SK-N-SH (cell line): ENCODE measurements at places on chromosomes 4 and X.

DNA sequence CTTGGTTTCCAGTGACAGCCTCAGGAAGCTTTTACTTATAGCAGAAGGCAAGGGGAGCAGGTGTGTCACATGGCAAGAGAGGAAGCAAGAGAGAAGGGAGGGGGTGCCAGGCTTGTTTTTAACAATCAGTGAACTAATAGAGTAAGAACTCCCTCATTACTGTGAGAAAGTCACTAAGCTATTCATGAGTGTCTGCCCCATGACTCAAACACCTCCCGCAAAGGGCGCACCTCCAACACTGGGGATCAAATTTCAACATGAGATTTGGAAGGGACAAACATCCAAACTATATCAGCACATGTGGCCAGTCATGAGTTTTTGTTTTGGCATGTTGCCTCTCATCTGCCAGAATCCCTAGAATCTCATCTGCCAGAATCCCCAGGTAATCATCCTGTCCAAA is 183.5 kb upstream of the C1QTNF7 start:
- no peak for DNase-seq

GRCh38 chr4:102454268-102454667 is 46.9 kb upstream of the NFKB1 start:
- no peak for DNase-seq

DNA sequence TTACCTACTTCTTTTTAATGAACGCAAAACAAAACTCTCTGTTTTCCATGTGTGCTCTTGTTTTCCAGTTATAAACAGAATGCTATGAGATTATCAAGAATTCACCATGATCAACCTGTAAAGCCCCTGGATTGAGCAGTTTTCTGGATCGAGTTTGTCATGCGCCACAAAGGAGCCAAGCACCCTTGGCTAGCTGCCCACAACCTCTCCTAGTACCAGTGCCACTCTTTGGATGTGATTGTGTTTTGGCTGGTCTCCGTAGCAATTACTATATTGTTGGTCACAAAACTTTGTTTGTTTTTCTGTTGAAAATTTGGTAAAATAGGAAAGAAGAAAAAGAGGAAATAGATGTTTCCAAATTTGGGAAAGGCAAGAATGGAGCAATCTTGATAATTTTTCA is 51.1 kb downstream of the UGT2B7 start:
- no peak for DNase-seq

DNA sequence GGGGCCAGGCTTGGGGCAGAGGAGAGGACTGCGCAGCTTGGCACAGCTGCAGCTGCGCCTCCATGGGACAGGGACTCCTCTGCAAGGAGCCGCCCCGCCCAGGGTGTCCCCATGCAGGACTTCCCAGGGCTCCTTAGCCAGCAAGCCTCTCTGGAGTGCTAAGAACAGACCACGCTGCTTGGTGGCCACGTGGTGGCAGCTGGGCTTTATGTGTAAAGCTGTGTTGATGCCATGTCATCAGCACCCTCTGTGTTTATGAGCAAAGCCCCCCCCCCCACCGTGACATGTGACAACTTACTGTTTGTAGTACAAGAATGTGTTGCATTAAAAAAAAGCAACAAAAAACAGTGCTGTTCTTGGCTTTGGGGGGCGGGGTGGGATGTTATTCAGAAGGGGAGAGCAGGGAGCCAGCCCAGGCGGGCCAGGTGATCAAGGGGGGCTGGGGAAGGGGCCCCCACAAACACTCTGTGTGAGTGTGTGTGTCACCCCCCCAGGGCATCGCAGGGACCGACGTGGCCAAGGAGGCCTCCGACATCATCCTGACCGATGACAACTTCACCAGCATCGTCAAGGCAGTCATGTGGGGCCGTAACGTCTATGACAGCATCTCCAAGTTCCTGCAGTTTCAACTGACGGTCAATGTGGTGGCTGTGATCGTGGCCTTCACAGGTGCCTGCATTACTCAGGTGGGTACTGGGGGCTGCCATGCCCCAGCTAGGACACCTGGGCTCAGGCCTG is 40.3 kb downstream of the ATP2B3 start:
- DNase-seq: no peak

- DNase-seq: peak; percentile 79
Observed at GRCh38 chr4:2843941-2844584, 419 bp downstream of the ADD1 start.

- no peak for DNase-seq
Observed at GRCh38 chr4:146132445-146132844, 43.1 kb upstream of the LSM6 start.

DNA sequence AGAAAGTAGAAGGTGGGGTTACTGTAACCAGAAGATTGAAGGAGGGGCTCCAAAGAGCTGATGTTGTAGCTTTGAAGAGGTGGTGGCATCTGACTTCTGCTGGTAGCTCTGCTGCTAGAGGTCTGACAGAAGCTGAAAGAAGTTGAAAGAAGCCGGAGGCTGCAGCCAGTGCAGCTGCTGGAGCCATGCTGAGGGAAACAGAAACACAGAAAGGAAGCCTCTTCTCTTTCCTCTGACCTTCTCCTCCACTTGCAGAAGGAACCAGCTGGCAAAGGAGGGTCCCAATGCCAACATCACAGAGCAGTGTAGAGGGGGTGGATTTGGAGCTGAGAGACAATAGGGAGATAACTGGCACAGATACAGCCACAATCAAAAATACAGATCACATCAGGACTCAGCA is 89.3 kb upstream of the HHIP start:
- DNase-seq: no peak

- no peak for DNase-seq
Observed at GRCh38 chrX:35444671-35445355, 353.3 kb upstream of the MAGEB16 start.

DNA sequence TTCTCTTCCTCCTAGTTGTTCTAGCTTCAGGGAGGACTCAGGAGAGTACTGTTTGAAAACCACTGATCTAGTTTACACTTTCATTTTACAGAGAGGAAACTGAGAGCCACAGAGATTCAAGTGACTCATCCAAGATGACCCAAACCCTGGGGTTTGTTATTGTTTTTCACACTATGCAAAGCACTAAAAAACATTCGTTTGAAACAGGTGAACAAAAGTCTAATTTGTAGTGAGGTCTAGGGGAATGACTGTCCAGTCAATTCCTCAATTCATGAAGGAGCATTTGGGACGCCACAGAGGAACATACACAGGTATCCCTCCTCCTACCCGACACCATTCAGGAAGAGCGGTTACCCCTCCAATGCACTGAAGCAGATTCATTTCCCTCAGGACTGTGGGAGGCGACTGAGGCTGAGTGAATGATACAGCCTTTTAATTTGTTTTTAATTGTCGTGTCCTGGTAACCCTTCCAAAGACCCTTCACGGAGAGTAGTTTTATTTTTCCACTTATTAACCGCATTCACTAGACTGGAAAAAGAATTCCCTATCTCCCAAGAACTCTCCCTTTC is 30.3 kb downstream of the TLR10 start:
- no peak for DNase-seq

DNA sequence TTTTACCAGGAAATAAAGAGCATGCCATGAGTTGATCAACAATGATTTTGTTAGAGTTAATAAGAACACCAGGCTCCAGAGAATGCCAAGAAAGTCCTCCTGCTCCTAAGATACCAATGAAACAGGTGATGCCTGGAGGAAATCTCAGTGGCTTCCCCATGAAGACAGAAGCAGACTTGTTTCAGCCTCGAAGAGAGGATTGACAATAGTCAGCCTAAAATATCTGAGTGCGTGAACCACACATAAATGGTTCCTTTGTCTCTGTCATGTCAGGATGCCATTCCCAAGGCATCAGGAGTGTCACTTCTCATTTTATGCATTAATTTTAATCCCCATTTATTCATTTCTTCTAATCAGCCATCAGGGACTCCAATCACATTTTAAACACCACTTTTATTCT is 69.6 kb downstream of the PHOX2B start:
- DNase-seq: no peak

DNA sequence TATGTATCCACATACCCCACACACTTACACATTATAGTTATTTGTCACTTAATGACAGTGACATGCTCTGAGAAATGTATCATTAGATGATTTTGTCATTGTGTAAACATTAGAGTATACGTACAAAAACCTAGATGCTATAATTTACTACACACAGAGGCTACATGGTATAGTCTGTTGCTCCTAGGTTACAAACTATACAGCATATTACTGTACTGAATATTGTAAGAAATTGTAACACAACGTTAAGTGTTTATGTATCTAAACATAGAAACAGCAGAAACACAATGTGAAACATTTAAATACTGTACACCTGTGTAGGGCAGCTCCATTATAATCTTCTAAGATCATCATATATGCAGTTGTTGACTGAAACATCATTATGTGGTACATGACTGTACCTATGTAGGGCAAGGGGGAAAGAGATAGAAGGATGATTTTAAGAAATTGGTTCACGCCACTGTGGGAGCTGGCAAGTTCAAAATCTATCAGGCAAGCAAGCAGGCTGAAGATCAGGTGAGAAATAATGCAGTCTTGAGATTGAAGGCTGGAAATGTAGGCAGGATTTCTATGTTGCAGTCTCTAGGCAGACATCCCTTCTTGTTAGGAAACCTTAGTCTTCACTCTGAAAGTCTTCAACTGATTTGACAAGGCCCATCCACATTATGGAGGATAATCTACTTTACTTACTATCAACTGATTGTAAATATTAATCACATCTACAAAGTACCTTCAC is 78.0 kb upstream of the CPEB2 start:
- DNase-seq: no peak

DNA sequence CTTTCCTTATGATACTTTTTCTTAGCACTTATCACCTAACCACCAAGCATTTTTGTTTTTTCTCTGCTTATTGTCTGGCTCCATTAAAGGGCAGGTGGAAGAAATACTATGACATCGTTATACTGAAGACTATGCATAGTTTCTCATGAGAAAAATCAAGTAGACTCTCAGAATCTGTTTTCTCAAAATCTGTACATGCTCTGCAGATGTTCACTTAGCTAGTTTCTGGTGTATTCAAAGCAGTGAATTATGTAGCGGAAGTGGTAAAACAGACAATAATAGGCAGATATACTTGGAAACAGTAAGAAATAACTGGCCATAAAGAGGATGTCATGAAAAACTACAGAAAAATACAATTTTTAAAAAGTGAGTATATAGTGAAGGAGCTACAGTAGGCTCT is 146.0 kb downstream of the STIM2 start:
- DNase-seq: no peak

DNA sequence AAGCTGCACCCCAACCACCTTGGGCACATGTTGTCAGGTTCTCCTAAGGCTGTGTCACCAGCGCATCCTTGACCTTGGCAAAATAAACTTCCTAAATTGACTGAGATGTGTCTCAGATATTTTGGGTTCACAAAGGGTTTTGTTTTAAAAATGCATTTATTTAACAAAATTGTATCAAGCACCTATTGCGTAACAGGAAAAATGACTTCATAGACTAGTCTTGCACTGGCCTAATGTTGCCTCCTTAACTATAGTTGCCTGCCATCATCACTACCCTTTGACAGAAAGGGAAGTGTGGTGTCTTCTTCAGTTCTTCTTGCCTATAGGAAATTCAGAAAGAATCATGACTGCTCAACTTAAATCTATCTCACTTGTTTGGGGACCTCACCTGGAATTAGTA is 374.2 kb downstream of the SH2D1A start:
- DNase-seq: no peak

- DNase-seq: no peak
Observed at GRCh38 chr4:73847526-73848182, 5.4 kb upstream of the PF4V1 start.

- no peak for DNase-seq
Observed at GRCh38 chr4:67366311-67366861, 178.9 kb downstream of the CENPC start.

- no peak for DNase-seq
Observed at GRCh38 chr4:69098470-69098869, 2.2 kb downstream of the UGT2B7 start.

DNA sequence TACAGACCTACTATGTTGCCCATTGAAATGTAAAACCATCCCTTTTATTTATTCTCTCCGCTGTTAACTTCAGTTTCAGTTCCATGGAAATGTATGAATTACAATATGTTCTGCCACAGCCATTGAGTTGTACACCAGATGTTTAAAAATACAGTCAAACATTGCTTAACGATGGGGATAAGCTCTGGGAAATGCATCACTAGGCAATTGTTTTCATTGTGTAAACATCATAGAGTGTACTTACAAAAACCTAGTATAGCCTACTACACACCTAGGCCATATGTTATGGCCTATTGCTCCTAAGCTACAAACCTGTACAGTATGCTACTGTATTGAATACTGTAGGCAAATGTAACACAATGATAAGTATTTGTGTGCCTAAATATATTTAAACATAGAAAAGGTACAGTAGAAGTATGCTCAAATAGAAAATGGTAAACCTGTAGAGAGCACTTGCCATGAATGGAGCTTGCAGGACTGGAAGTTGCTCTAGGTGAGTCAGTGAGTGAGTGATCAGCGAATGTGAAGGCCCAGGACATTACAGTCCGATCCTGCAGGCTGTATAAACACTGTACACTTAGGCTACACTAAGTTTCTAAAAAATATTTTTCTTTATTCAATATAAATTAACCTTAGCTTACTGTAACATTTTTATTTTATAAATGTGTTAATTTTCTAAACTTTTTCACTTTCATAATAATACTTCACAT is 2.7 kb upstream of the PF4V1 start:
- no peak for DNase-seq

DNA sequence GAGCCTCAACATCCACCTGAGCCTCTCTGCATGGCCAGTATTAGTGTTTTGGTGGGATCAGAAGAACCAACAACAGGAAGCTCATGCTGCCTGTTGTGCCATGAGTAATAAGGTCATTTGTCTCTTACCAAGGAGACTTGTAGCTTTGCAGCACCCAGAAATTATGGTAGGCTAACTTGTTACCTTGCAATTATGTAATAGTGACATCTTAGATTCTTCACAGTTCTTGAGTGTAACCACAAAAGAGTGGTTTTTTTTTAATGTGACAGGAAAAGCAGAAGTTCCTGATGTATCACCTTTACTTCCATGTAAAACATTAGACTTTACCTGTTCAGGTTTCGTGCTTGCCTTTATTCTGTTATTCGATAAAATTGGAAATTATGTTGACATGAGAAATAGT is 263.9 kb upstream of the CXXC4 start:
- DNase-seq: no peak

GRCh38 chr4:87353592-87353991 is 30.9 kb upstream of the HSD17B13 start:
- peak; percentile 17 for DNase-seq
